Smooth muscle cell of the umbilical artery (primary cell): ENCODE measurements at places on chromosomes 13 and 19. TPM values are rescaled to one million over a fixed set of nuclear protein-coding genes. Genes with fewer than 3 reads are reported as not detected.

The ATP1A3 gene
- total RNA-seq = under 0.01 and 0.14 TPM in 2 replicates

The ARRDC5 gene
- not detected in 2 replicates for total RNA-seq

The COX6B2 gene
- 0.09 TPM in 1 of 2 replicates, not detected in the other for total RNA-seq

The APOC4 gene
- not detected in 2 replicates for total RNA-seq

The FCAR gene
- total RNA-seq = not detected in 2 replicates

The KISS1R gene
- total RNA-seq = not detected in 2 replicates

The PEAK3 gene
- total RNA-seq = not detected in 2 replicates
